Stimulated activated CD4-positive, alpha-beta T cell treated with anti-CD3 and anti-CD28 coated beads, Interleukin-4, amount 100 ng/mL, for 48 hours (primary cell): ENCODE measurements at places on chromosomes 5 and 9.

DNA sequence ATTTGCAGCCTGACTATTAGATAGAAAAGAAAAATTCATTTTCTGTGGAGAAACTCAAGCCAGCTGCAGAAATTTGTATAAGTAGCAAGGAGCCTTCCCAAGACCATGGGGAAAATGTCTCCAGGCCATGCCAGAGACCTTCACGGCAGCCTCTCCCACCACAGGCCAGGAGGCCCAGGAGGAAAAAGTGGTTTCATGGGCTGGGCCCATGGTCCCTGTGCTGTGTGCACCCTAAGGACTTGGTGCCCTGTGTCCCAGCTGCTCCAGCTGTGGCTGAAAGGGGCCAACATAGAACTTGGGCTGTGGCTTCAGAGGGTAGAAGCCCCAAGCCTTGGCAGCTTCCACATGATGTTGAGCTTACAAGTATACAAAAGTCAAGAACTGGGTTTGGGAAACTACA lies 73.3 kb upstream of the TTC23L start:
- DNase-seq, result no peak

DNA sequence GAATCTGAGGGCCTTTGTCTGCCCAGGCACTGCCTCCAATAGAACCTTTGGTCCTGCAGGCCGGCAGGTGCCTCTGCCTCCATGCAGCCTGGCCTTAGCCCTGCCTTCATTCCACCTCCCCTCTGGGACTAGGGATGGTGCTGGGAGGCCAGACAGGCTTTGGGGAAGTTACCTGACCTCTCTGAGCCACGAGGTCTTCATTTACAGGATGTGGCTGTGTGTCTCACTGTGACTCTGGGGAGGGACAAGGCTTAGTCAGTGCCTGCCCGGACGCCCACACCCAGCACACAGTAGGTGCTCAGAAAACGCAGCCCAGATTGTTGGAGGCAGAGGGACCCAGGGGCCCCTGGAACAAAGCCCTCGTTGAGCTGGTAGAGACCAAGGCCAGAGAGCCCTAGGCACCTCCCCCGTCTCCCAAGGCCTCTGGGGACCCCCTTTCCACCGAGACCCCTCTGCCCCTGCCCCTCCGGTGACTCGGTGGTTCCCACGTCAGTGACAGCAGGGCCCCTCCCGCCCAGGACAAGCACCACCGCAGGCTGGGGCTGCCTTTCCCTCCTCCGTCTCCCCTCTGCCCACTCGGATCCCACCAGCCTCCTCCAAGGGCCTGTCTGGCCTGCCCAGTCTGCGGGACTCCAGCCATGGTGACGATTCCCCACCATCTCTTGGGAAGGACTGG lies 46.9 kb upstream of the EGFL7 start:
- DNase-seq, result no peak

DNA sequence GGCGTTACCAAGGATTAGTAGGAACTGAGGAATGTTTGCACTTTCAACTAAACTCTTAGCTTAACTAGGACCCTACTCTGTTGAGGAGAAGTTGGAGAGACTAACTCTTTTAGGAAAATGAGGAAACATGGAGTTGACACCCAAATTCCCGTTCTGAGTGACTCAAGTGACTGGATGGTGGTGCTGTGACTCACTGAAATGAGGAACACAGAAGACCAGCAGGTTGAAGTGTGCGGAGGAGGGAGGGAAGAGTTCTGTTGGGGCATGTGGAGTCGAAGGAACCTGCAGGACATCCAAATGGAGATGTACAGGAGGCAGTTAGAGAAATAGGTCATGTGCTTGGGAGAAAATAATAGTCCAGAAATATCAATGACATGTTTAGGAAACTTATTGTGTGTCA lies 8.2 kb downstream of the HEXB start:
- no peak for DNase-seq

DNA sequence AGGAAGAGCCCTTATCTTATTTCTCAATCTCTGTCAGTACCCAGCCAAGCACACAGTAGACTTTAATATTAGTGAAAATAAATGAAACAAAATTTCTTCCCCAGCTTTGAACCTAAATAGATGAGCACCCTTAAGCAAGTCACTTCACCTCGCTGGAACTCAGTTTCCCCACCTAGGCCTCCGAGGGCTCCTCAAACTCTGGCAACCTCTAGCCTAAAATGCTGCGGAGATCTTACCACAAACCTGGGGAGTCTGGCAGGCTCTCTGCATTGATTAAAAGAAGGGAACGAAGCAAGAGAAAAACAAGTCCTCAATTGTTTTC lies 326 bp downstream of the RIGI start:
- no peak for DNase-seq

GRCh38 chr5:29790281-29790680 lies 1403.2 kb upstream of the CDH6 start:
- no peak for DNase-seq

DNA sequence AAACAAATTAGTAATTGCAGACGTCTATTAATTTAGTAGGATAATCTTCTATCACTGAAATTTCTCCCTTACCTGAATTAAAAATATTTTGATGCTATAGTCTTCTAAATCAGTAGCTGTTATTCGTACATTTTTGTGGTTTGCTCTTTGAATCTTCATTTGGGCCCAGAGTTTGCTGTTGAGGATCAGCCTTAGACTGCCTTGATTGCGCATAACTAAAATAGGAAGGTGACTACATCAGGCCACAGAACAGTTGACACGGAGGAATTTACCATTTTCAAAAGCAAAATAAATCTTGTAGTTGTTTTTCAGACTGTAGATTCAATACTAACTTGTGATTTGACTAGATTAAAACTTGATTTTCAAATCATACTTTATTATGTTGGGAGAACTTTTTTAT lies 11.8 kb upstream of the NADK2 start:
- no peak for DNase-seq

GRCh38 chr5:111254613-111255012 lies 30.4 kb downstream of the CAMK4 start:
- DNase-seq, result peak; percentile 77

DNA sequence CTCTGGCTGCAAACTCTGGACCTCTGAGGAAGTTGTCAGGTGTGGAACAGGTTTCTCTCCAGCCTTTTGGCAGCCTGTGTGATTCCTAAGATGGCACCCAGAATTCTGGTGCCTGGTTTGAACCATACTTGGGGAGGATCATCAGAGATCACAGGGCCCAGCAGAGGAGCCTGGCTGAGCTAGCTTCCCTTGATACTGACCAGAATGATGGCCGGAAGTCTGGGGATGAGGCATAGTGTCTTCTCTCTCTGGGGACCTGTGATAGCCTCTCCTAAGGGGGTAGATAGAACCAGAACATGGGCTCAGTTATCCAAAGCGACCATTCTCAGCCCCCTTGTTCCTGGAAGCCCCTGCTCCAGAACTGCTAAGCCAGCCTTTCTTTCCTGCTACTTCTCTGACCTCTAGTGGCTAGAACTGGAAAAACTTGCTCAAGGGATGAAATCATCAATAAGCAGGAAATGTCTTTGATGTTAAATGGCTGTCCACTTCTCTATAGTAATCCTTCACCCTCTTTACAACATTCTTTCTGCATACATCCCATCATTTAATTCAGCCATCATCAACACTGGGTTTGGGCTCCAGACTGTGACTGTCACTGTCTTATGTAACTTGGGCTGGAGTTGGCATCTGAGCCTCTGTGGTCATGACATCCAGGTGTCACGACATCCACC lies 55.1 kb downstream of the C9orf152 start:
- DNase-seq, result no peak

- no peak for DNase-seq
Observed at GRCh38 chr9:133233681-133234432, 24.8 kb upstream of the OBP2B start.

GRCh38 chr5:144864118-144864517 lies 693.4 kb downstream of the KCTD16 start:
- DNase-seq, result no peak

DNA sequence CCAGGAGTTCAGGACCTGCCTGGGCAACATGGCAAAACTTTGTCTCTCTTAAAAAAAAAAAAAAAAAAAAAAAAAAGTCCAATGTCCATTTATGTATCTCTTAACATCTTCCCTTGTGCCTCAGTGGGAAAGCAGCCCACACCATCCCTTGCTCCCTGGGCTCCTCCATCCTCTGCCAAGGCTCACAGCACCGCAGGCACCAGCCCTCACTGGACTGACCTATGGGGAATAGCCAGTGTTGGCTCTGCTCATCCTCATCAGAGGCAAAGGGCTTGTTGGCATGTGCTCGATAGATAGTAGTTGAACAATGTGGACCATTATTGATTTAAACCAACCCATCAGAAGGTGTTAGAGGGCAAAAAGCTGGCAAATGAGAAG lies 61.8 kb upstream of the LRRTM2 start:
- DNase-seq, result no peak

- no peak for DNase-seq
Observed at GRCh38 chr9:133235549-133236222, 26.6 kb upstream of the OBP2B start.

- no peak for DNase-seq
Observed at GRCh38 chr5:109003928-109004327, 256.2 kb downstream of the FER start.

DNA sequence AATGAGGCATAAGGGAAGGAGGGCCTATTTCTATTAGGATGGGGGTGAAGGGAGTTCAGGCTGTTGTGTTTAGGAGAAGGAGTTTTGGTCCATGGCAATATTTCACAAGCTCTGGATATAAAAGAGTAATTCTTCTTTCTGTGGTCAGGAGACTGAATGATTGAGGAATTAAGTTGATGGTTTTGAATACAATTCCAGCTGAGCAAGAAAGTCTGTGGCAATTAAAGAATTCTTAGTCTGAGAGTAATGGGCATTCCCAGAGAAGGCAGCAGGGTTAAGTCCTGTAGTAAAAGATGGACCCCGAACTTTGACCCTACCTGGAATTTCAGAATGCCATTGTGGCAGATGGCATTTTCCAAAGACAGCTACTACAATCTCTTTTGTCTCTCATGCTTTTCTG lies 202.6 kb downstream of the TLE4 start:
- DNase-seq, result no peak

DNA sequence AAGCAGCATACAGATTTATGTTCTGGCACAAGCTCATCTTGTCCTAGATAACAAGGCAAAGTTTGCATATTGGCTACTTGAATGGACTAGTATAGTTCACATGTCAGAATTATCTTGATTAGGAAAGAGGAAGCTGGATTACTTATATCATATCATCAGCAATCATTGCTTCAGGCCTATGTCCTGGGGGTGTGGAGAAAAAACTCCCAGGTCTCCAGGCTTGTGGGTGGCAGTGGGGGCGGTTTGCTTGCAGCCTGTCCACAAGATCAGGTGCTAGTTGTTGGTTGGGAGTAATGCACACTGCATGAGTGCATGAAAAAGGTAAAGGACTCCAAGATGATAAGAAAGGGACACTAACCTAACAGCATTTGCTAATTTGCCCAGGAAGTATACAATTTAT lies 326.4 kb upstream of the PDE4D start:
- no peak for DNase-seq

- DNase-seq, result no peak
Observed at GRCh38 chr5:1882337-1883119, at the start of gene IRX4. IRX4 (minus strand) TSS chr5:1882925; CDS start chr5:1882647, 278 bp downstream.

DNA sequence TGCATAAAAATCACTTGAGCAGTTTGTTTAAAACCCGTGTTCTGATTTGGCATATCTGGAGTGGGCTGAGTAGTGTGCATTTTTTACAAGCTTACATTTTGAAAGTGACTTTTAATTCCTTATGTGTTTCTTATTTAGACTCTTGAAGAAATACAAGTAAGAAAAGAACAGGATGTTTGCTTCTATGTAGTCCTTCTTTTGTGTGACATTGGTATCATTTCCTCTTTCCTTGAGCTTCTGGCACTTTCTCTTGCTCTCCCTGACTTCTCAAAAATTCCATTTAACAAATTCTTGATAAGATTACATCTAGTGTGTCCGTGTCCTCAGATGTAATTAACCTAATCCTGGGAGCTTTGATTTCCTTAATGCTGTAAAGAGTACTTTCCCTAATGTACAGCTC lies 12.5 kb downstream of the GARNL3 start:
- no peak for DNase-seq

DNA sequence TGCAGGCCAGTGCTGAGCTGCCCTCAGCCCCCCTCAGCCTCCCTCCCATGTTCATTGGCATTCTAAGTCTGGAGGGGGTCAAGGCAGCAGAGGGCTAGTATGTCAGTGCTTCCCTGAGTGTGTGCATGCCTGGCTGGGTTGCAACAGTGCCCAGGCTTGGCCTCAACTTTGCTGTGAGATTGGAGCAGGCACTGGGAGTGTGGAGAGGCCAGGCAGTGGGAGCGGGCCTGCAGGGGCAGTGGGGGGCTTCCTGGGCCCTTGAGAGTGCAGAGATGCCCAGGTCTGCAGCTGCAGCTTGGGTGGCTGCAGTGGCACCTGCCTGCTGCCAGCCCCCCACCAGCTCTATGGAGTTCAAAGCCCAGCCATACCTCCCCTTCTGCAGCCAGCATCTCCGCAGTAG lies 239.3 kb downstream of the ARRDC3 start:
- DNase-seq, result no peak

DNA sequence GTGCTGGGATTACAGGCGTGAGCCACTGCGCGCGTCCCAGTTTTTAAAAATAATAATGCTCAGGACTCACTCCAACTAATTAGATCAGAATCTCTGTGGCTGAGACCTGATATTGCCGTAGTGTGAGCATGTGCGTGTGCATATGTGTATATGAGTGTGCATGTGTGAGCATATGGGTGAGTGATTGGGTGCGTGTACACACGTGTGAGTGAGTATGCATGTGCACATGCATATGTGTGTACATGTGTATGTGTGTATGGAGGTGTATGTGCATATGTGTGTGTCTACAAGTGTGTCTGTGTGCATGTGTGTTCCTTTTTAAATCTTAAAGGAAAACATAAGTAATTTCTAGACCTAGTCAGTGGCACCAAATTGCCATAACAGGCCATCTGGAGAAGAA lies 54.8 kb upstream of the CKS2 start:
- DNase-seq, result no peak
